Pulmonary artery endothelial cell (primary cell): ENCODE measurements at places on chromosomes 7 and 10.

DNA sequence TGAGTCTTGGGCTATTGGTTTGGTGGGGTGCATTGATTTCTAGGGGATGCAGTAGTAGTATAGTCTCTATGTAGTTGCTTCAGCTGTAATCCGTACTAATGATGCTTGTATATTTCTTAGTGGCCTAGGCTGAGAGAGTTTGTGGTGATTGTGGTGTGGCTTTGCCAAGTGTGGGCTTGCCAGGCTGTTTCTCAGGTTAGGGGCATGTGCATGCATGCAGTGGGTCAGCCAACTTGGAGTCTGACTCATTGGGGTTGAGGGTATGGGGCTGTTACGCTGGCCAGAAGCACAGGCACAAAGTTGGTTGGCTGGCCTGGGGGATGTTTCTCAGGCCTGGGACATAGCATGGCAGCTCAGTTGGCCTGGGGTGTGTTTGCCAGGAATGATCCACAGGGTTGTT, 25.7 kb upstream of the PLA2G12B start:
- DNase-seq, result no peak

DNA sequence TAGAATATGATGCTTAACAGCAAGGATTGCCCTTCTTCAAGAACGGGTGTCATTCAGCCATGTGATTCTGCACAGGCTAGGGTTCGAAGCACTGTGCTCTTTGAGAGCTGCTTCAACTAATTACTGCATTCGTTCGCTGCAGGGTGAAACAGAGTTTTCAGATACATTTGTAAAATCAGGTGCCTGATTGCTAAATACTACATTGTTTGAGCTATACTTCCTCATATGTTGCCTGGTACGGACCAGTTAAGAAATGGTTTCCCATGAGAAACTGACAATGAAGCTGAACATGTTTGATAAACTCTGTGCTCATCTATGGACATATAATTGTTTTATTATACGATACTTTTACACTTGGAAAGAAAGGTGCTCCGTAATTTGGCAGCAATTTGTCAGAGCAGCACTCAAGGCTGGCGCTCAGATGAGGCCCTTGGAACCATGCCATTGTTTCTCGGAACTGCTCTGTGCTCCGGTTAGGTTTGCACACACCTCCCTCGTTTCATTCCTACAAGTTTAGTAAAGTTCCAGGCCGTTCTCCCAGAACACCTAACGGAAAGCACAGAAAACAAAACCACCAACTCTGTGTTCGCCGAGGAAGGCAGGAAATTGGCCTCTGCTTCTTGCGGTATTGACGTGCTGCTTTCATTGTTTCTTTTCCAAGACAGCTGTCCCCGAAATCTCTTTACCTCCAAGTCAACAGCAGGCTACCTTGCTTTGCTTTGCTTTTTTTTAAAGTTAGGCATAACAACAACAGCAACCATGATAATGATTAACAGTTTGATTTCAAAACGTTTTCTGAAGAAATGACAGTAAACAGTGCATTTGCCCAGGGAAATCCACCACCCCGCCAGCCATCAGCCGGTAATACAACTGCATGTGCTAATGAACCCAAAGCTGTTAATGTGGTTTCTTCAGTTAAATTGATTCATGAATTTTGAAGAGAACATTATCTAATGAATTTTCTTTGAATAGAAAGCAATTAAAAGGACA, 206.9 kb downstream of the EBF3 start:
- no peak for DNase-seq

- DNase-seq, result no peak
These were observed 209.5 kb upstream of the KCTD7 start for GRCh38 chr7:66419210-66419609.

DNA sequence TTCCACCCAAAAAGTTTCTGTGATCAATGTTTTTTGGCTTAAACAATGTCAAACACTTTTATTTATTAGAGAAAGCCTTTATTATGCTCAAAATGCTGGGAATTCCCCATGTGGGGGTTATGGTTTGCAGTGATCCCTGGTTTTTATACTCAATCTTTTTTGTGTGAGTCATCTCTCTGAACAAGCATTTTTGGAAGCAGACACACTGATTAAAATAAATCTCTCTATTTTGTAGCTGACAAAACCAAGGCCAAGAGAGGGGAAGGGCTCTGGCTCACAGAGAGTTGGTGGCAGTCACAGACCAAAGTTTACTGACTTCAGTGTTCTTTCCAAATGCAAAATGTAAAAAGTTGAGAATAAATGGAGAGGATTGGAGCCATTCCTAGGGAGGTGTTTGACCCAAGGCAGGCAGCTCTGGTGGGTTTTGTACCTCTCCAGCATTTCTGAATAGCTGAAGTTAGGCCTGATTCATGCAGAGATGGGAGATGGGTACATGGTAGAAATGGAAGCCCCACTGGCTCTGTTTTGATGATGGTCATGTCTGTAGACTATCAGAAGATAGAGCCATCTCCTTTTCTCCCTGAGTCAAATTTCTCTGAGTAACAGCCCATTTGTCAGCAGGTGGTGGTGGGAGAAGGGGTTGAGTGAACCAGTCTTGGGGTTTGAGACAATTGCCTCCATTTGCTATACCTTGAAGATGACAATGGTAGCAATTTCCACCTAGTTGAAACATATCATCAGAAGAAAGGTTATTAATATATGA, 45.4 kb upstream of the NAMPT start:
- DNase-seq, result no peak

DNA sequence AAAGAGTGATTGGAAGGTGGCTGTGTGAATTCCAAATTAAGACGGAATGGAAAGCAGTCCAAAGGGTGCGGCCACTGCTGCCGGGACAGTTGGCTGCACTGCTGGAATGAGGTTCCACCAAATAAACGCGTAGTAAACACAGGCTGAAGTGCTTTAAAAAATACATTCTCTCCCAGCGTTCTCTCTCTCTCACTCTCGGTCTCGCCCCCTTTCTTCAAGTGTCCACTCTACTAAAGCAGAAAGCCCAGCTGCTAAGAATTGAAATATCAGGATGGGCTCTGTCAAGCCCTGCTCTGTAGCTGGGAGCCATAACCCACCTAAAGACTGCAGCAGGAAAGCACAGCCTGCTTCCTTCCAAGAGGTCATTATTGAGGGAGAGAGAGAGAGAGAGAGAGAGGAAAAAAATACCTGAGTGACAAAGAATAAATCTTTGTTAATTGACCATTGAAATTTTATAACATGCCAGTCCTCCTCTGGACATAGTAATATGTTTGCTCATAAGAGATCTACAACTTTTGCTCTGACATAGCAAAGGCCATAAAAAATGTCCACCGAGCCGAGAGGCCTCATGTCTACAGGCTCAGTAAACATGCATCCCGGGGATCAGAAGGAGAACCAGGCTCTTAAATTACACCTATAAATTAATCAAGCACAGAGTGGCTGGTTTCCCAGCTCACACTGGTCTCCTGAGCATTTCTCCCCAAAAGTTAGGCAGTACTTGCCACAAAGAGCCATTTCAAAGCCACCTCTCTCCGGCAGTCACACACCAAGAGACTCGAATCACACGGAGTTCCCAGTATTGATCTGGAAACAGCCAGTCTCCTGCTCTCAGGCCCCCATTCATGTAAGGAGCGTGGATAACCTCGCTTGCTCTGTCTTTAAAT, 72.8 kb downstream of the FGFR2 start:
- no peak for DNase-seq

- DNase-seq, result no peak
These were observed 585.8 kb downstream of the LRMDA start for GRCh38 chr10:76017026-76017732.

DNA sequence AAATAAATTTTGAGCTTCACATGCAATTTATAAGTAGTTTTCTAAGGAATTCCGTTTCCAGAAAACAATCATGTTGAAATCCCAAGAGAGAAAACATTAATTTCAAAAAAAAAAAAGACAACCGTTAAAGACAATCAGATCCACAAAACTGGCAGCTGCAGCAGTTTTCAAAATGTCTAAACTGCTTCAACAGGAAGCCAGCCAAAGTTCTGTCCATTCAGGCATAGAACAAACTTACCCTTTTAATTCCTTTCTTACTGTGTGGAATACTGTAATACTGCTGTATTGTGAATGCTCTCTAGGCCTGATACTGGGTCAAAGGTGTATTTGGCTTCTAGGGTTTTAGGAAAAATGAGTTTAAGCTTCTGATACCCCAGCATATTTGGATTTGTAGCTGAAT, 31.6 kb downstream of the HOXA1 start:
- DNase-seq, result no peak
